ENCODE measurements at places on chromosomes 6 and 20. TPM values are rescaled to one million over a fixed set of nuclear protein-coding genes. Genes with fewer than 3 reads are reported as not detected.
A peak's percentile ranks its signal among the peaks of the same experiment; 100 is the strongest.

Gene CABLES2
- total RNA-seq: 9.8 TPM

Gene TGM3
- total RNA-seq: 2.4 TPM

Gene HLA-G
- not detected for total RNA-seq

Gene ADAM33
- total RNA-seq: 15.9 TPM

DNA sequence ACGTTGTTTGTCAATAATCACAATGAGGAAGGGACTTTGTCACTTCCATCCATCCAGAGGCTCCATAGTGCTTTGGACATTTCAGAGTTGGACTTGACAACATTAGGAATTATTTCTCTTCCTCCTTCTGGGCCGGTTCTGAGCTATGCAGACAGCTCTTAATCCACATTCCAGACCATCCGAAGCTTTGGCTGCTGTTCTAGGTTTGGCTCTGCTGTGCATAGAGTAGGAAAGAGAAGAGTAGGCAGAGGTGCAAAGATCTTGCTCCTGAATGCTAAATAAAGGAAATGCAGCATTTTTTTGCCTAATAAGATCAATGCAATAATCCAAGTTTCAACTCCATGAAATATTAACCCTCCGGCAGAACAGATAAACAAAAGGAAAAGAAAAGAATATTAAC, 251.8 kb upstream of the PRND start:
- ATAC-seq: no peak

DNA sequence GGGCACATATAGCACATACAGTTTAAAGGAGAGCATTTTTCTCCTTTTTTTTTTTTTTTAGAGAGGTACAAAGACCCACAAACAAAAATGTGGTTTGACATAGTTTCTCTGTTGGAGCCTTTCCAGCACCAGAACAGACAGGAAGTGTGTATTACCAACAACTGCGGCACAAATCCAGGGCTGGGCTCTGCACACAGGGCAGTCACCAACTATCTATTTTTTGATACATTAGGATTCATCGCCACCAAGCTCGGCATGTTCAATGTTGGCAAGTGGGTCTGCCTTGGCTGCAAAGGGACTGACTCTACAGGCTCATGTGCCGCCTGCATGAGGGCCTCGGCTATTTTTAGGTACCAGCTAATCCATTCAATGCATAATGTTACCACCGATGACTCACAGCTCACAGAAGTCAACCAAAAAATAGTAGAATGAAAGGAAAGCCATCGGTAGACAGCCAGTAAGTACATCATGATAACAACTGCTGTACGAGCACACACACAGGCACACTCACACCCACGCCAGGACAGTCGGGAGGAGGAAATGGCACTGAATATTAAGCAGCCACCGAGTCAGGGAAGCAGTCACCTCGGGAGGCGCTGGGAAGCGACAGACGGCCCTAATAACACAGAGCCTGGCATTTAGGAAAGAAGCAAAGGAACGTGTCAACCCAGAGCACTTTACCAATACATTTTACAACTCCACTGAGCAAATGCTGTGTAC, 81.6 kb downstream of the GMPR start:
- ATAC-seq: peak; percentile 76

GRCh38 chr6:108616544-108616943, 55.8 kb downstream of the FOXO3 start:
- ATAC-seq: no peak

DNA sequence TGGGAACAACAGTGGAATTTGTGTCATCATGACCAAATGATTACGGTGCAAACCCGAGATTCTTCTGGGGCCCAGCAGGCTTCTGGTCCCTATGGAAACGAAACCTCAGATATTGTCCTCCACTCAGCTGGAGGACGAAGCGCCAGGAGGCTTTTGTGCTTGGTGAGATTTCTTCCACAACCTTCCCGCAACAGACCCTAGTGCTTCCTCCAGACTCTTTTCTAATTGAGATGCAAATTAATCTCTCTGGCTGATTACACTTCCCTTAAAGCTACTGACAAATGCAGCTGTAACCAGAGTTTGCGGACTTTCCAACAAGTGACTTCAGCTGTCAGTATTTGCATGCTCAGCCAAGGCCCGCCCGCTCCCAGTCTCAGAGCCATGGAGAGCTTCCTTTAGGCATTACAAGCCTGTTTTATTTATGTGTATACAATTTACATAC, 96.0 kb downstream of the INSM1 start:
- no peak for ATAC-seq

GRCh38 chr20:4083098-4083865, 67.9 kb upstream of the RNF24 start:
- ATAC-seq: no peak

DNA sequence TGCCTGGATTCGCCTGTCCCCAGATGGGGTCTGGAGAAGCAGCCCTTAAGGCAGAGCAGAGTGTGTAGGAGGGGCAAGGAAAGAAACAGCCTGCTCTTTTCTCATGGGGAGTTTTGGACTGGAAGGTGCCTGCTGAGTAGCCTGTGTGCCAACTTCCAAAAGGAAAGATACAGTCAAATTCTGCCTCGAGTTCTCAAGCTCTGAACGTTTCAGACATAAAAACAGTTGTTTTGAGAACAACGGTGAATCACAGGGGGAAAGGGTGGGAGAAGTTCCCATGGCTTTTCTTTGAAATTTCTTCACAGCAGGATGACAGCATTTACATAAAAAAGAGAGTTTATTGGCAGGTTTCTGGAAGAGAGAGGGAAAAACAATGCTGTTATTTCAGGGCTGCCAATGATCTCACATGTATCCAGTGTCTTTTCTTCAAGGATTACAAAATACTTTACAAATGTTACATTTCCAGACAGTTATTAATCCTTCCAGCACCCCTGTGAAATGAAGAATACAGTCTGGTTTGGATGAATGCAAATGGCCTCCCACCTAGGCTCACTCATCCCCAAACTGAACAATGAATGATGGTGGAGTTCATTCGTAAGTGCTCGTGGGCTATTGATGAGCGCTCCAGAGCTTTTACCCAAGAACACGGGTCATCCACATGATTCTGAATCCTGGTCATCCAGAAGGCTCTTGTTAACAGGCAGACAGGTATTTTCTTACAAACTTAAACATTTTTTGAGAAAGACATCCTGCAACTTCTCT, 33.8 kb upstream of the ECI2 start:
- no peak for ATAC-seq

DNA sequence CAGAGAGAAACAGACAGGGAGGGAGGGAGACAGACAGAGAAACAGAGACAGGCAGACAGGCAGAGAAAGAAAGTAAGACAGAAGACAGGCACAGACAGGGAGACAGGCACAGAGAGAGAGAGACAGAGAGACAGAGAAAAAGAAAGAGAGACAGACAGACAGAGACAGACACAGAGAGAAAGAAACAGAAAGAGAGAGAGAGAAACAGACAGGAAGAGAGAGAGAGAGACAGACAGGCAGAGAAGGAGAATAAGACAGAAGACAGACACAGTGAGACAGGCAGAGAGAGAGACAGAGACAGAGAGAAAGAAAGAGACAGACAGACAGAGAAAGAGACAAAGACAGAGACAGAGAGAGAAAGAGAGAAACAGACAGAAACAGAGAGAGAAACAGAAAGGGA, 754.8 kb upstream of the DEFB115 start:
- no peak for ATAC-seq

DNA sequence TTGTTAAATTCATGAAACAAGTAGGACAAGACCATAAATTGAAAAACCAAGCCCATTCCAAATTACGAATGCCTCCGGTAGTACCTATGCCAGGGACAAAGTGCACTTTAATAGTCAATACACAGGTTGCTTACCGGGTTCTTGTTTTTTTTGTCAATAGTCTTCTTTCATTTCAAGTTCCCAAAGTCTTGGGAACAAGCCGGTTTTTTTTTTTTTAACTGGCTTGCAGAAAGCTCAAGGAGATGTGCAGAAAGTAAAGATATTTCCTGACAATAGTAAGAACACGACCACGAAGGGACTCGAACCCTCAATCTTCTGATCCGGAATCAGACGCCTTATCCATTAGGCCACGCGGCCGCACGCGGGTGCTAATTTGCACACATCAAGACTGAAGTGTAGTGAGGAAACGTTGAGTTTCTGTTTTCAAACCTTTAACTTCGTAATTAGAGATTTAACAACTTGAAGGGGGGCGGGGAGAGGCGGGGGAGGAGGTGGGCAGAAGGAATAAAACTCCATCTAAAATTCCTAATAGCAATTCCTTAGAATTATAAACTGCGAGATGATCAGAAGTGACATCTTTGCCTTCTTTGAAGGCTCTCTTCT, 181.0 kb downstream of the TRIM27 start:
- ATAC-seq: no peak

DNA sequence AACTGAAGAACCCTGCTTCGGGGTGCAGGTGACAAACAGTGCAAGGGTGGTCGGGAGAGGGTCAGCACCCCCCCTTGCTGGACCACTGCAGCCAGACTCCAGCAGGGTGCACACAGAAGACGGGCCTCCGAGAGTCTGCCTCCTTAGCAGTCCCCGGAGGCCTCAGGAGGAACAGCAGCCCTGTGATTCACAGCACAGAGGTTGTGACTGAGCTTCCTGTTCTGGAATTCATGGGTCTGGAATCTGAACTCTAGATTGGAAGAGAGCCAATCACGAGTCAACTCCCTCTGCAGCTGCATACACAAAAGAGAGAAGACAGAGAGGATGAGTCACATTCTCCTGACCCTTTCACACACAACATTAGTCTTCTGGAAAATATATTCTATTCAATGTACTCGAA, 249.0 kb upstream of the OPRM1 start:
- ATAC-seq: peak; percentile 31

DNA sequence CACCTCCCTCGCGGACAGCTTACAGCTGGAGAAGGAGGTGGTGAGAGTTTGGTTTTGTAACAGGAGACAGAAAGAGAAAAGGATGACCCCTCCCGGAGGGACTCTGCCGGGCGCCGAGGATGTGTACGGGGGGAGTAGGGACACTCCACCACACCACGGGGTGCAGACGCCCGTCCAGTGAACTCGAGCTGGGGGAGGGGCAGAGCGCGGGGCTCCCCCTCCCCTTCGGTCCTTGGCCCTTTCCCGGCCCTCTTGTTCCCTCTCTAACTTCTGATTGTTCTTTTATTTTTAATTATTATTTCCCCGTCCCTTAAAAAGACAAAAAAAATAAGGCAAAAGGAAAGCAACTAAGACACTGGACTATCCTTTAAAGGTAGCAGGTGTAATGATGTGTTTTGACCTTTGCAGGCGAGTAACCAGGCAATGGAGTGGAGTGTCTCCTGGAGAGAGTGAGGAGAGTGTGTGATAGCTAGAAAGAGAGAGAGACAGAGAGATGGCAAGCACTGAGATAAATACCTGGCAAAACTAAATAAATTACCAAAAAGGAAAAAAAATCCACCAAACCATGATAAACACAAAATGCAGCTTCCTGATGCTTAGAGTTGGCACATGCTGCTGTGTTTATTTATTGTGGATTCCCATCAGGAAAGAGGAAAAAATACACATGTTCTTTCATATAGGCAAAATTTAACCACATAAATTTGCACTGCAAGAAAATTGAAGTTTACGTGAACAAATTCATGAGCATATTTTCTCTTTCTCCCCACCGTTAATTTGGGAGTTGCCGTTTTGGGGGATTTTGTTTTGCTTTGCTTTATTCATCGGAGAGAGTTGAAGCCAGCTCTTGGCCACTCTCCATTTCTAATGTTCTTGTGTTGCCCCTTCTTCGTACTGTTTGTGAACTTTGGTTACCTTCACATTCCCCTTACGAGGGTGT, 1.9 kb downstream of the POU3F2 start:
- ATAC-seq: no peak

- no peak for ATAC-seq
Measured at GRCh38 chr6:3041606-3042005, 26.7 kb upstream of the RIPK1 start.

DNA sequence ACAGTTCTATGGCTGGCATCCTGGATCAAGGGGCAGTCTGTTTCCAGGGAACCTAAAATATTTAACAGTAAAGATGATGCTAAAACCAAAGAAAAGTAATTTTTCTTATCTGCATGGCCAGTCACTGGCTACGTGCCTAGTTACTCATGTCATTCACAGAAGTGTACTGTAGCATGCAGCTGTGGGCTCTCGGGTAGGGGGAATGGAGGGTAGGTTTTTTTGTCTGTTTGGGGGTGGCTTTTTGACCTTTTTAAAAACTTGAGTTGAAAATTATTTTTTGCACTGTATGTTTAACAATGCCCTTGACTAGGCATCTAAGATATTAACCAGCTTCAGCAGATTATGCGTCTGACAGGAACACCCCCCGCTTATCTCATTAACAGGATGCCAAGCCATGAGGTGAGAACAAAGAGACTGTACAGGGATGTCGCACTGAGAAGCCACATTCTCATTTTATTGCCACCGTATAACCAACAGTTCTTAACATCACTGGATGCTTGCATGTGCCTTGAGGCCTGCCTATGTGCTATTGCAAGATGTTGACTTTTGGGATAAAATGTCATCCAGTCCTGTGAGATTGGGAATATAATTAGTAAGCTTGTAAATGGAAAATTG, 30.3 kb upstream of the MAPK13 start:
- ATAC-seq: no peak

DNA sequence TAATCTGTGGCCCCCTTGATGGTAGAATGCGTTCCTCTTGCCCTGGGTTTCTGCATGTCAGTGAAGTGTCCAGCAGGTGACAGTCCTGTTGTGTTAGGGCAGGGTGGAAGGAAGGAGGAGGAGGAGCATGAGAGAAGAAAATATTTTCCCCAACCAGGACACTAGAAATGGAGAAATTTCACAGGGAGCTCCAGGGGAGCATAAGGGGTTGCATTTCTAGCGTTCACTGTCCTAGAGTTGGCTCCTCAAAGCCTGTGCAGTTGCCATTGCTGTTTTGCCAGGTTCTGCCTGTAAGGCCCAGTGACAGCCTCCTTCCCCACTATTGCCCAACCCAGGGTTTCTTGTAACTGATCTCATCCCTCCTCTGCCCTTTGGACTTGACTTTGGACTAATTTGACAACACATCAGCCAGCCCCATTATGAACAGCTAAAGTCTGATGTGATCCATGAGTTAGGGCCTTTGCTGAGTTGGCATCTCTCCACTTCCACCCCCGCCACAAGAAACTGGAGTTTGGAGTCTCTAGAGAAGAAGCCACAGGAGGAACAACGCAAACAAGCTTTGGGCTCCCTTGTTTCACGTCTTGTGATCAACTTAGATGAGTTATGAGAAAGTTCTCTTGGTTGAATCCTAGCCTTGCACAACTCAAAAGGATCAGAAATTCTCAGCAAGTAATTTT, 14.0 kb upstream of the FAM50B start:
- peak; percentile 89 for ATAC-seq

- no peak for ATAC-seq
Measured at GRCh38 chr6:169555971-169556617, 145.7 kb downstream of the WDR27 start.

GRCh38 chr20:17457079-17457478, 74.1 kb downstream of the BFSP1 start:
- ATAC-seq: no peak

Measured in gastroesophageal sphincter (tissue), 4 donors.